Smooth muscle cell of the umbilical artery (primary cell): ENCODE measurements at places on chromosomes 7 and 10. TPM values are rescaled to one million over a fixed set of nuclear protein-coding genes. Genes with fewer than 3 reads are reported as not detected.

LIPK gene
- total RNA-seq = not detected in 2 replicates

FOXI2 gene
- total RNA-seq = not detected in 2 replicates

SEMA3D gene
- 6.8 and 23.8 TPM in 2 replicates for total RNA-seq

CHST3 gene
- total RNA-seq = 13.1 and 35.0 TPM in 2 replicates
